ENCODE measurements at places on chromosomes 1 and 21.

DNA sequence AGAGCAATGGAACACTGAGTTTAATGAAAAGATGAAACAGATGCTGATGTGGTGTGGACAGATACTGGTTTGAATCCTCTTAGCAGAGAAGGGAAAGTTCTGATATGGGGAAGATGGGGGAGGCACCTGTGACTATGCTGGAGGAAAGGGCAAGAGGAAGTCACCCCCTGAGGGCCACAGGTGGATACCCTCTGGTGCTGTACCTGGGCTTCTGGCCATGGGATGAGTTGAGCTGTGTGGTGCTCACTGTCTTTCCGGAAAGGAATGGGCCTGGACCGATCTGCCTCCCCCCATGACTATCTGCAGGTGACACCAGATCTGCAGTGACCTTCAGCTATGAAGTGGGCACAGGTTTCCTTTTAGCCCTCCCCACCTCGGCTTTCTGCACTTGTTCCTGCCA is 52.4 kb downstream of the IER5 start:
- no peak for DNase-seq

DNA sequence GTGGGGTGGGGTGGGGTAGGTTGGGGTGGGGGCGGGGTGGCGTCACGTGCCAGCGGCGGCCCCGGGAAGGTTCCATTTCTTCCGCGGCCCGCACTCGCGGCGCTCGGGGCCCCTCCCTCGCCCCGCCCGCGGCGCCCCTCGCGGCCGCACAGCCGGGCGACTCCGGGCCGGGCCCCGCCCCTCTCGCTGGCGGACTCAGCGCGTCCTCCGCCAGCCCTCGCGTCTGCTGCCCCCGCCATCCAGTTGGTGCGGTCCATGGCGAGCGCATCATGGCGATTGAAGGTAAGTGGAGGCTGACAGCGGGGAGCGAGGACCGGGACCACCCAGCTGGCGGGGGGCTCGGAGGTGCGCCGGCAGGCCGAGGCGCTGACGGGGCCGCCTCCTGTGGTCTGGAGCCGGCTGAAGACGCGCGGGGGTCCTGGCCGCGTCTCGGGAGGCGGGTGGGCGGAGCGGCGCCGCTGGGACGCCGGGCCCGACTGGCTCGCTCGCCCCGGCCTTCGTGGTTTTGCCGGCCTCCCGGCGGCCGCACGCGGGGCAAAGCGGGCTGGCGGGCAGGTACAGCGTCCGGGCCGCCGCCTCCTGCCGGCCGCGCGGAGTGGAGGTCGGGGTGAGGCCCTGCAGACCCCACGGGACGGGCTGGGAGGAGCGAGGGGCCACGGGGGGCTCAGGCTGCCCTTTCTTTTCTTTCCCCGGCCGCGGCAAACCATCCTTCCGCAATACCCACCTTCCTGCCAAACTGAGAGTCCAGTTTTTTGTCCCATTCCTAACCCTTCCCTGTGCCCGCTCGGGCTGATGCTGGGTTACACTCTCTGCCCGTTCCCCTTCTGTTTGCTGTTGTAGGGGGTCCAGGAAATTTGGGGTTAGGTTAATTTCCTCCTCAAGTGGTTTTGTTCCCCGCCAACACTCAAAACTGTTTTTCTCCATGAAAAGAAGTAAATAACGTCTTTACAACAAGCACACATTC is at the start of gene SYT14:
TSS of gene SYT14 (plus strand) at position 222 of the 964 bp plus-strand sequence. CDS start at position 270, 48 bp downstream.
- DNase-seq: no peak

DNA sequence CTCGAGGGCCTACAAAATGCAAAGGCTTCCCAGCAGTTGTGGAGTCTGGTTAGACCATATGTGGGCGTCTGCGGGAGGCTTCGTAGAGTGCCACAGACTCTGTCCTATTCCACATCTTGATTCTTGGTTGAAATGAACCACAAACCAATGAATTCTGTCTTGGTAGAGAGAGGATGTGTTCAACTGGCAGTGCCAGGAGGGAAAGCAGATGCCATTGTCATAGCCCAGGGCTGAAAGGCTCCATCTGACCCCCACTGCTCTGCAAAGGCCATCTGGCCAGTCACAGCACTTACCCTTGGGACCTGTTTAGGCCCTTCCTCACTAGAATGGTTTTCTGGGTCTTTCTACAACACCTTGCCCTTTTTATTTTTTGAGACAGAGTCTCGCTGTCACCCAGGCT is 22.1 kb downstream of the ACOT11 start:
- no peak for DNase-seq

- peak; percentile 83 for DNase-seq
These were observed 61.8 kb downstream of the ITPKB start for GRCh38 chr1:226677027-226678020.

DNA sequence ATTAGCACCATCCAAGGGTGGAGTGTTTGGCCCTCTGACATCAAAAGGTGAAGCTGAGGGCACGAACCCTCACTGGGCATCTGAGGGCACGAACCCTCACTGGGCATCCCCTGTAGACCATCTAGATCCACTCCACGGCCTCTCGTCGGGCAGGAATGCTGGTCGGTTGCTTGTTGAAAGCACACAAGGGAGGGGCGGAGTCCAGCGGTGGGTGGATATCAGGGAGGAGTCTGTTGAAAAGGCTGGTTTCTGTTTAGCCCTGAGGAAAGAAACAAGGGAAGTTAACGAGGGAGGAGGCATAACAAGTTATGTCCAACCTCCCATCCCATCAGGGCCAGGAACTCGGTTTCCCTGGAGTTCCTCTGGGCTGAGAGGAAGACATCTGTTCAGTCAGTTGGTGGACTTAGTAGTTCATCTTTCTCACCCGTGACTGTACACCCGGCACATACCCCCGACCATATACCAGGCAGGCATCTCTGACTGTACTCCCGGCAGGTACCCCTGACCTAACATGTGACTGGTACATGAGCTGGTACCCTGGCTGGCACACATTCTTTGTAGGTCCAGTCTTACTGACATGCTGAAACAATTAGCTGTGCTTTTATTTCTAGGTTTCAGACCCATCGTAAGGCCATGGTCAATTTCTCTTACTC is 32.1 kb upstream of the PDE9A start:
- no peak for DNase-seq

DNA sequence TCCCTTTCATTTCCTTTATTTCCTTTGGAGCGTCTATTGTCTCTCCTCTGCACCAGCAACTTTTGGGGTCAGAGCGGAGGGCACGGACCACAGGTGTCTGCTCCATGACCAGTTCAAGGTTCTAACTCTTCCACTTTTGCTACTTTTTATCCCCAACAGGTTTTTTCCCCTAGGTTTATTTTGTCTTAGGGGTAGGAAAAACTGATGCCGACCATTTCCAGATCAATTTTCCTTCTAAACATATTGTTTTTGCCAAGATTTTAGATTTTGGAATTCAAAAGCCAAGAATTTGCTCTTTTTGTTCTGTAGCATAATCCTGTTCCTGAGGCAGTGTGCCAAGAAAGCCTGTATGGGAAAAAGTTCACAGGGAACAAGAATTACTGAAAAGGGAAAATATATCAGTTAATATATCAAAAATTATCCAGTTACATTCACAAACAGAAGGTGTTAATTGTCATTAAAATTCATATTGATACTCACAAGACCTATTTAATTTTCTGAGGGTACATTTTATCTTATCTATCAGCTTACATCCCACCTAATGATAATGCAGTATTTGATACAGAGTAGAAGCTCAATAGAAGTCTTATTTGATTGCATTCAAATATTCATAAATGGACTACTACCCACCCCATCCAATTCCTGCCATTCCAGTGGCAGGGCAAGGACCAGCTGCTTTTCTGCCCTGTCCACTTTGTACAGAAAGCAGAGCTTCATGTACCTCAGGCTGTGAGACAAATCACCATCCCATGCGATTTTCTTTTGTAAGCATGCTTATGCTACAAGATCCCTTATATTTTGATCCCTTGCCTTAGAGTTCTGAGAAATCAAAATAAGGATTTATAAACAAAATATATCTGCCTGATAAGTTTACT is 31.2 kb downstream of the TSEN15 start:
- no peak for DNase-seq
